ENCODE measurements at places on chromosomes 4 and X.

DNA sequence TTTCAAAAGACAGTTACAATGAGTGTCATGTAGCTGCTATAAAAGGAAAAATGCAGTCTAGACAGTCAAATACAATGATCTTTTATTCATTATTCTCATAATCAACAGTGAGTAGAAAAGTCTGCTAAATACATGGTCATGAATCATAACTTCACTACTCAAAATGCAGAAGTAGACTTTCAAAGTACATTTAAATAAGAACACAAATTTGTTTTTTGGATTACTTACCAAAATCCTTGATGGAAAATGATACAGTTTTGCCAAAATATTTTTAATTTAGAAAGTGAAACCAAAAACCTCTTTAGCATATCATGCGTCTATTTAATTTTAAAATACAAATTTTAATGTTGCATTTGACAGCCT, 4.9 kb downstream of the ACSL4 start:
- DNase-seq = no peak

- DNase-seq = no peak
Observed at GRCh38 chrX:31603411-31604120, 531.7 kb upstream of the FTHL17 start.

DNA sequence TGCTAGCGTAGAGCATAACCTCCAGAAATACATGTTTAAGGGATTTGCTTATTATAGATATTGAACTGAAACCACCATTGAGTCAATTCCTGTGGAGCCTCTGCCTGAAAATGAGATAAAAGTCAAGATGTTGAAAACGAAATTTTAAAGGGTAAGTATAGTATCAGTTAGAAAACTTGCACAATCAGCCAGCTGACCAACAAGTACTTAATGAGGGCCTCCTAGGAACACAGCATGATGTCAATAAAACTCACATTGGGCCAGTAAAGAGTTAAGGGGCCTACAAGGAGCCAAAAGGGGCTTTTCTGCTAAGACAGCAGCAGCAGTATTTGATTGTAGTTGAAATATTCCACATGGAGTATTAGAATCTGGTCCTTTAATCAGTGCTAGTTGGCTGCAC, 314.1 kb upstream of the PPARGC1A start:
- DNase-seq = no peak

DNA sequence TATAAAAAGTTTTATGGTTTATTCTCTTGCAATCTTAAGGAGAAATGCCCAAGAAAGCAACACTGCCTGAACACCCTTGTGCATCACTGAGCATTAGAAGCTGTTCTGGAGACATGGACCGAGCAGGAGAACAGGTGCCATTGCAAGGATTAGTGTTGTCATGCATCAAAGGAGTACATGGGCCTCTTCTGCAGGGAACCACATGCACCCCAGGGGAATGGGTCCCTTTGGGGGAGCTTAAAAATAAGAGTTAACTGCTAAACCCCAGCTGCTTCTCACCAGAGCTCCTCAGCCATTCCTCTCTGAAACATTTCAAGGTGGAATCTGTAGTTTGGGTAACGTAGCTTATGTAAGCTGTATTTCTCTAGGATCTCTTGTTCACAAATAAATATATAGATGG, 353.0 kb upstream of the SLC7A11 start:
- DNase-seq = no peak

- DNase-seq = peak; percentile 95
Observed at GRCh38 chr4:1351854-1352566, 5.0 kb downstream of the UVSSA start.

GRCh38 chr4:95591278-95591677, 42.5 kb upstream of the UNC5C start:
- DNase-seq = no peak

Measured in activated CD4-positive, CD25-positive, alpha-beta regulatory T cell treated with anti-CD3 and anti-CD28 coated beads, Interleukin-2, amount 50 U/mL, for 72 hours (primary cell).